ENCODE measurements at places on chromosomes 16 and 17.

DNA sequence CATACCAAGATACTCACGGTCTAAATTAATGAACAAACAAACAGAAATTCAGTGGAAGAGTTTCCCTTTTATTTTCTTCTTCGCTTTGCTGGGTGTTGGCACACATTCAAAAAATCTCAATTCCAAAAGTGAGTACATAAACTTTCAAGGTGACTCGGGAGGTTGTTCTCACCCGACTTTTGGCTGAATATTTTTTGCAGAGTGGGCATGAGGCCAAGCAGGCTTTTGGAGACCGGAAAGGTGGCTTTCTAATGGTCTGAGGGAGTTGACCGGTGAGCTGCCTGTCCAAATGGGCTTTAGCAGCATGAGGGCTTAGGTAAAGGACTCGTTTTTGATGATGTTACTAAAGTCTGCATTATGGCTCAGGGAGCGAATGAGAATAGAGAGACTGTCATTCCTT is 318.7 kb downstream of the CPPED1 start:
- no peak for DNase-seq

- no peak for DNase-seq
These were observed 8.3 kb upstream of the SPPL2C start for GRCh38 chr17:45836047-45837044.

DNA sequence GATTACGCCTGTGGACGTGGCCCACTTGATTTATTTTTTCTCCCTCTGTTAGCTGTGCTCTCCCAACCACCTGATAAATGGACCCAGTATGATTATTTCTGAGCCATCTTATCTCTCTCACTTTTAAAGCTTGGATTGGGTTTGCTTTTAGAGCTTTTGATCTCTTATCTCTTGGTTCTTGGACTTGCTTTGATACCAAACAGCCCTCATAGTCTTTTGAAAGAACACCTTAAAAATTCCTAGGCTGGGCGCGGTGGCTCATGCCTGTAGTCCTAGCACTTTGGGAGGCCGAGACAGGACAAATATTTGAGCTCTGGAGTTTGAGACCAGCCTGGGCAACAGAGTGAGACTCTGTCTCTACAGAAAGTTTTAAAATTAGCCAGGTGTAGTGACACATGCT is 25.8 kb downstream of the SMTNL2 start:
- DNase-seq = no peak

GRCh38 chr16:84848986-84849634 is 29.3 kb downstream of the CRISPLD2 start:
- no peak for DNase-seq

DNA sequence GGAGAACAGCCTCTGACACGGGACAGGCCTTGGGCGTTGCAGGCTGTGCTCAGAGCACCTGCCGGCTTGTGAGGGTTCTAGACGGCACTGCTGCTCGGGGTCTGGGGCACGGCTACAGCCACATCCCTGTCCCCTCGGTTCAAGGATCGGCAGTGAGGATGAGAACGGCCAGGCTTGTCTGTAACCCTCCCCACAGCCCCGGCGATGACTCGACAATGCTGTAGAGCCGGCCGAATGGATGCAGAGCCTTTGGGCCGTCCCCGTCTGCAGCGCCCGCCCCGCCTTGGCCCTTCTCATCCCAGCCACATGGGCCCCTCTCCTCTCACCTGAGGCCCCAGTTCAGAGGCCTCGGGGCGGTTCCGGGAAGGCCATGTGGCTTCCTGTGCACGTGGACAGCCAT is 49.0 kb upstream of the METRNL start:
- no peak for DNase-seq

DNA sequence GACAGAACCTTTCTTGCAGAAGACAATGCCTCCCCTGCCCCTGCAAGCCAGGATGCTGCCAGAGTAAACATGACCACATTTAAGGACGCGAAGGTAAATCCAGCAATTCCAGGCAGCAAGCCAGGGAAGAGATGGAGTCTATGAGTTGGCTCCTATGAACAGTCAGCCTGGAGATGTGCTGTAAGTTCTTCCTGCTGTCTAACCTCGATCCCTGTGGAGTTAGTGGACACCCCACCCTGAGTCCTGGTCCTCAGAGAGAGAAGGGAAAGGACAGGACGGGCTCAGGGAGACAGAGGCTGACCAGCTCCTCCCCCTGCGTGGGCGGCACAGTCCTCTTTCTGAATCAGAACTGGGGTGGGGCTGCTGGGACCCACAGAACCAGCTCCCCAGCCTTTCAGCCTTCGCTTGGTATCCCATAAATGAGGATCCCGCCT is 24.9 kb downstream of the CDC42EP4 start:
- no peak for DNase-seq

GRCh38 chr17:80254396-80255251 is 6.0 kb upstream of the RNF213 start:
- DNase-seq = peak; percentile 26

GRCh38 chr17:17414341-17414805 is 62.4 kb upstream of the MED9 start:
- DNase-seq = no peak

GRCh38 chr17:83203472-83204221 is 124.2 kb downstream of the METRNL start:
- DNase-seq = no peak

DNA sequence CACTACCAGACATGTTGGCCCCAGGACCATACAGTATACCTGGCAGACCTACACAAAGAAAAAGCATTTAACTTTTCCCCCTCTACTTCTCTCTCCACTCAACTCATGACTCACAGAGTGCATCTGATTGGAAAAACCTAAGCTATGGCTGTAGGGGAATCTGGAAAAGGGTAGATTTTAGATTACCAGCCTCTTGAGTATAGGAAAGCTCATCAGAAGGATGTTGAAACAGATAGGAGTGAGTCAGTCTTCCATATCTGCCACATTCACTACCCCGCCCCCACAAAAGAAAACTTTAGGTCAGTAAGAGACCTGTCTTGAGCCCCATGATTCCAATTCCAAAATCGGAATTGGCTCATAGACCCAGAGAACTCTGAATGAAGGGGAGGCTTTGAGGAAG is 12.3 kb downstream of the KRT9 start:
- no peak for DNase-seq

DNA sequence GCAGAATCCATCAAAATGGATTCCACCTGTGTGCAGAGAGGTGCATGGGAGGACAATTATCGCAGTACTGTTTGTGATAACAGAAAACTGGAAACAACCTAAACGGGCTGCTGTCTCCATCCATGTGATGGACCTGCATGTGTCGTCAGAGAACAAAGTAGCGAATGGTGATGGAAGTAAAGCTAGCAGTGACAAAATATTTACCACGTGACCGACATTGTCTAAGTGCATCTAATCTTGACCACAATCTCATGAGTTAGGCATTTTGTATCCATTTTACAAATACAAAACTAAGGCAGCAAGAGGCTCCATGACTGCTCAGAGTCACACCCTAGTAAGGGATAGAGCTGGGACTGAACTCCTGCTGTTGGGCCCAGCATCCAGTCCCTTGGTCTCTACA is 187.3 kb downstream of the LGALS9B start:
- DNase-seq = no peak

DNA sequence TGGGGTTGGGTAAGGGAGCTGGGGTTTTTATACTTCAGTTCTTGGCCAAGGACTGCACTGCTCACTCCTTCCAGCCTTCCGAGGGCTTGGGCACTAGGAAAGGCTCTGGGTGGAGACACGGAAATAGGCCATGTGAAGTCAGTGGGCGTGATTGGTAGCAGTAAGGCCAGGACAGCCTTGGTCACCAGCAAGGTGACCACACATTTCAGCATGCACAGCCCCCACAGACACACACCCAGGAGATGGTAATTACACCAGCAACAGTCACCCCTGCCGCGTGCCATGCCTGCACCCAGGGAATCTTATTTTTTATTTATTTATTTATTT is 252.5 kb downstream of the SEC14L1 start:
- no peak for DNase-seq

- no peak for DNase-seq
These were observed 4.4 kb downstream of the MCRIP1 start for GRCh38 chr17:81828656-81829055.

GRCh38 chr17:41492771-41493170 is 3.1 kb upstream of the KRT36 start:
- no peak for DNase-seq

- DNase-seq = no peak
These were observed 14.7 kb downstream of the CYBC1 start for GRCh38 chr17:82435601-82436583.

GRCh38 chr17:56177361-56177760 is 24.1 kb downstream of the ANKFN1 start:
- no peak for DNase-seq

- DNase-seq = no peak
These were observed 52.5 kb downstream of the NFAT5 start for GRCh38 chr16:69618307-69618706.

DNA sequence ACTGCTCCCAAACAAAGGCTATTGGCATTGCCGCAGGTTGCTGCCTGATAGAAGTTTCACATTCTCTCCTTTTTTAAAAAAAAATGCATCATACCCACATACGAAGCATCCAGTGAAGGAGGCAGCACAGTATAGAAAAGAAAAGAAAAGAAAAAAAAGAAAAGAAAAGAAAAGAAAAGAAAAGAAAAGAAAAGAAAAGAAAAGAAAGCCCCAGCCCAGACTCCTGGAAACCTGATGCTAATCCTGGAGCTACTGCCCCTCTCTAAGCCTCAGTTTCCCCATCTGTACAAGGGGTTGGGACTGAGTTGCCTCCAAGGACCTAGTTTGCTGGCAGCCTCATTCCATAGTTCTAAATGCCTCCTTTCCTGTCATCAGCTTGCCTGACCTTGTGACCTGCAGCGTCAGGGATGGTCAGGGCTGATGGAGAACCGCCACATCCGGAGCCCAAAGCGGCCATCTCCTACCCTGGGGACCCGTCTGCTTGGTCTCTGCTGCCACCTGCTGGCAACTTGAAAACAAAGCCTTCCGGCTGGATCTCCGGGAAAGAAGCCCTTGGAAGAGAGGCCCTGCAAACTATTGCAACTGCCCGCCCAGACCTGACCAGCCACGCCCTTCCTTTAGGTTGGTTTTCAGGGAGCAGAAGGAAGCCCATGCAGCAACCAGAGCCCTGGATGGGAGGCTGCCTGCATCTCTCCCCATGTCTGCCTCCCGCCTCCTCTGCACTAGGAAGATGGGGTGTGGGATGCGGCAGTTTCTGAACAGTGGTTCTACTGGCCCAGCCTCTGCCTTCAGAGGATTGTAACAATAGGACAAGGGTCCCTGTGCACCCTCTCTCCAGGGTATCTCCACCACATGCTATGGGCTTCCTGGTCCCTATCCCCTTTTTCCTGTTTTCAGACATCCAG is 13.0 kb downstream of the AIPL1 start:
- DNase-seq = peak; percentile 40

- no peak for DNase-seq
These were observed 83.9 kb upstream of the IRX3 start for GRCh38 chr16:54370278-54371040.

DNA sequence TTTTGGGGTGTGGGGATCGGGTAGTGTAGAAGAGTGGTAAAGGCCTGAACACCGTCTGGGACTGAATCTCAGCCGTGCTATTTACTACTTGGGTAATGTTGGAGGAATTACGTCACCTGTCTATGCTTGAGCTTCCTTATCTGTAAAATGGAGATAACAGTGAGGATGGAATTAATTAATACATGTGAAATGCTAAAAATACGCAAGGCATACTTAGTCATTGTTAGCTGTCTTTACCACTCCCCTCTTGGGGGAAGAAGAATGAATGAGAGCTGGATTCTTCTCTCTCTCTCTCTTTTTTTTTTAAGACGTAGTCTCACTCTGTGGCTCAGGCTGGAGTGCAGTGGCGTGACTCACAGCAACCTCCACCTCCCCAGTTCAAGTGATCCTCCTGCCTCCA is 41.1 kb upstream of the TANGO6 start:
- no peak for DNase-seq

GRCh38 chr16:86854058-86854621 is 275.8 kb downstream of the FOXL1 start:
- DNase-seq = no peak

DNA sequence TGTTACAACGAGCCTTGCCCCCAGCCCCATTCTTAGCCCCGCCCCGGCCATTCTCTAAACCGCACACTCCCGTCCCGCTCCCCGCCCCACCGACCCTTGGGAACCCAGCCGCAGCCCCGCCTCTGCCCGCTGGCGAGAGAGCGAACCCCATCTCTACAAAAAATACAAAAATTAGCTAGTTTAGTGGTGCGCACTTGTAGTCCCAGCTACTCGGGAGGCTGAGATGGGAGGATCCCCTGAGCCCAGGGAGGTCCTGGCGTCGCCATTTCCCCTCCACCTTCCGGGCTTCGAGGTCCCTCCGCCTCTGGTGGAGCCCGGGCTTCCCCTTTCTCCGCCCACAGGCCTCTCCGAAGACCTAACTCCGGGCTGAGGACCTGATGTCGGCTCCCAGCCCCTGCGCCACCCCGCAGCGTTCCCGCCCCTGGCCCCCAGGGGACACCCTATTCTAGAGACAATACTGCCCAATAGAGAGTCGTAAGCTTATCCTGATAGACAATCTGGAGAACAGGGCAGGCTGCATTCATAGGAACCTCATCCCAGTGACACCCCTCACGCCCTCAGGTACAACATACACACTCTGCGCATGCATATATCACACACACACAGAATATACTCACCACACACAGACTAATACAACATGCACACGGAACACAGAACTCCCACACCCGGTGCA is 480 bp upstream of the PROCA1 start:
- DNase-seq = peak; percentile 46

- no peak for DNase-seq
These were observed 15.7 kb downstream of the TMIGD1 start for GRCh38 chr17:30318155-30318554.

DNA sequence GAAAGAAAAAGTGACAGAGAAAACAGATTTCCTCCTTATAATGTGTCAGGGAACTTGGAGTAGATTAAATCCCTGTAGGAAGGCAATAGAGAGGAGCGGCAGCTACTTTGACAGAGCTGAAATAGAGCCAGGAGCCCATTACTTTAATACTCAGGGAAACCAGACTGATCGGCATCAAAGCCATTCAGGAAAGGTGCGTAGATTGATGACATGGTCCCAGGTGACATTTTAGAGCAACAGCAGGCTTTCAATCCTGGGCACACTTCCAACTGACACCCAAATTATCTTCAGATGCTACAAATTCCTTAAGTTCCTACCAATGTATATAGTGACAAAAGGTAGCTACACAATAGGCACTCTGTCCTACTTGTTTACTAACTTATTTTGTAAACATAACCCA is 821.5 kb downstream of the CDH8 start:
- no peak for DNase-seq

DNA sequence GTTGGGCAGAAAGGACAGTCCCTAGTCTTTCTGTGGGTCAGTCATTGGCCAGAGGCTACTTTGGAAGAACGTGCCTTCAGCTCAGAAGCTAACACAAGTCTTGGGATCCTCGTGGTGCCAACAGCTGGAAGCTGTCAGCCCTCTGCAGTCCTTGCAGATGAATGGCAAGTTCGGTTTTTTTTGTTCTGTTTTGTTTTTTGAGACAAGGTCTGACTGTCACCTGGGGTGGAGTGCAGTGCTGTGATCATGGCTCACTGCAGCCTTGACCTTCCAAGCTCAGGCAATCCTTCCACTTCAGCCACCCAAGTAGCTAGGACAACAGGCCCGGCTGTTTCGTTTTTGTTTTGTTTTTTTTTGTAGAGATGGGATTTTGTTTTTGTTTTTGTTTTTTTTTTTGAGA is 149.4 kb downstream of the SPECC1 start:
- no peak for DNase-seq

All from bone marrow (tissue), 2 donors.